SJSA1 (cell line): ENCODE measurements at places on chromosomes 12 and 14. TPM values are rescaled to one million over a fixed set of nuclear protein-coding genes. Genes with fewer than 3 reads are reported as not detected.

The CLEC4C gene
- not detected in 2 replicates for total RNA-seq

The SYCP3 gene
- total RNA-seq: not detected in 2 replicates

DNA sequence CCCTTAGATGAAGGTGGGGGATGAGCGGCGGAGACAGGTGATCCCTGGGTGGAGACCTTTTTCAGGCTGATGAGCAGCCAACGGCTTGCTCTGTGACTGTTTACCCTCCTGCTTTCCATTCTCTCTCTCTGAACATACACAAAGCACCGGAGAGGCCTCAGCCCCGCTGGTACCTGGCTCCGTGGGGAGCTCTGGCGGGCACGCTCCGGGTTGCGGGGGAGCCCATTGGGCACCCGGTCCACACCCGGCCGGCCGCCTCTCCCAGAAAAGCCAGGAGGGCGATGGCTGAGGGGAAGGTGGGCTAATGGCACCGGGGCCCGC, 545 bp downstream of the SMARCC2 start:
- no peak overlapping the region for H3K27ac ChIP-seq
- no peaks in the 10 kb centered on the region for H3K27me3 ChIP-seq
- H3K36me3 ChIP-seq: peaks cover 41% of the 10 kb centered on the region
- DNase-seq: no peak
- H3K4me1 ChIP-seq: peaks cover 13% of the 10 kb centered on the region

- no peak overlapping the region for H3K4me3 ChIP-seq
- H3K36me3 ChIP-seq: no peaks in the 10 kb centered on the region
- no peak for DNase-seq
These were observed 71.2 kb downstream of the TNFAIP2 start for GRCh38 chr14:103194256-103195045.

- H3K27ac ChIP-seq: 0 out of 2 replicates have a peak overlapping the region, but pooled peaks have one; percentile 3
- no peaks in the 10 kb centered on the region for H3K27me3 ChIP-seq
- H3K4me3 ChIP-seq: no peak overlapping the region
- H3K4me1 ChIP-seq: peaks cover 46% of the 10 kb centered on the region
- H3K36me3 ChIP-seq: peaks cover 40% of the 10 kb centered on the region
These were observed 2.3 kb downstream of the SPATS2 start for GRCh38 chr12:49369411-49370145.

- H3K27me3 ChIP-seq: no peaks in the 10 kb centered on the region
- H3K4me3 ChIP-seq: no peak overlapping the region
- no peaks in the 10 kb centered on the region for H3K36me3 ChIP-seq
- no peak for DNase-seq
- H3K27ac ChIP-seq: no peak overlapping the region
These were observed 42.0 kb downstream of the CALM1 start for GRCh38 chr14:90438841-90439240.

GRCh38 chr14:51248016-51248987, 8.3 kb downstream of the TMX1 start:
- H3K36me3 ChIP-seq: peaks cover 82% of the 10 kb centered on the region
- no peak overlapping the region for H3K4me3 ChIP-seq
- no peaks in the 10 kb centered on the region for H3K27me3 ChIP-seq
- DNase-seq: no peak

The OR10A7 gene
- not detected in 2 replicates for total RNA-seq

The FITM1 gene
- 1.8 TPM in 1 of 2 replicates, not detected in the other for total RNA-seq

The LAG3 gene
- 0.13 and 0.47 TPM in 2 replicates for total RNA-seq

The CD163 gene
- total RNA-seq: 0.05 TPM in 1 of 2 replicates, not detected in the other

DNA sequence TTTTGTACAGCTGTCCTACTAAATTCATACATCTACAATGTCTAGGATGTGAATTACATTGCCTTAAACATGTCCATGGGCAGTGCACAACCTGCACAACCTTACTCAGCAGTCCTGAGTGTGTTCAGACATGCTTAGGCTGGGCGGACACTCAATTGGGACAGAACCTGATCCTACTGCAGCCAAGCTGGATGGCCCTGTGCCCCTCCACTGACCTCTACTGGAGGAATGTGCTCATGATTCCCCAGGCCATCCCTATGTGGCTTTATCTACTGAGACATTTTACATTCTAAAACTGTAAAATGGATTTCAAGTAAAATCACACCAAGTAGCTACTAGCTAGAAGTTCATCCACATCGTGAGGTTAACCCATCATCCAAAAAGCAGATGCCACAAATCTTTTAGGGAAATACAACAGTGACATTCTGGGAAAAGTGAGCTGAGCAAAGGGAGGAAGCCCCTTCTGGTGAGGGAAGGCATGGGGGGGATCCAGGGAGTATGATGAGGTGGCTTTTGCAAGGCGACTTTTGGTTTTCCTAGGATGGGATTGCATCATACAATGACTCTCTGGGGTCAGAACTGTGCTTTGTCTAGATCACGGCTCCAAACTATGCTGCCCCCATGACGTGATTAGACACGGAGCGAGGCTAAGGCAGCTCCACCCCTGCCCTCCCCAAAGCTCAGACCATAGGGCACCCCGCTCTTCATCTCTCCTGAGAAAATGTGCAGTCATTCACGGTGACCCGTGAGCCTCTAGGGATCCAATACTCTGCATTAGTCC, 911.7 kb upstream of the TMEM132C start:
- no peaks in the 10 kb centered on the region for H3K27me3 ChIP-seq
- DNase-seq: no peak
- no peak overlapping the region for H3K4me3 ChIP-seq
- no peaks in the 10 kb centered on the region for H3K36me3 ChIP-seq
- H3K27ac ChIP-seq: no peak overlapping the region
- no peaks in the 10 kb centered on the region for H3K4me1 ChIP-seq

The ADSS1 gene
- 0.06 and 0.34 TPM in 2 replicates for total RNA-seq

GRCh38 chr12:6062757-6063735, 61.4 kb downstream of the VWF start:
- no peaks in the 10 kb centered on the region for H3K27me3 ChIP-seq
- peaks cover 21% of the 10 kb centered on the region for H3K4me1 ChIP-seq
- peak; percentile 73 for DNase-seq
- H3K36me3 ChIP-seq: no peaks in the 10 kb centered on the region

DNA sequence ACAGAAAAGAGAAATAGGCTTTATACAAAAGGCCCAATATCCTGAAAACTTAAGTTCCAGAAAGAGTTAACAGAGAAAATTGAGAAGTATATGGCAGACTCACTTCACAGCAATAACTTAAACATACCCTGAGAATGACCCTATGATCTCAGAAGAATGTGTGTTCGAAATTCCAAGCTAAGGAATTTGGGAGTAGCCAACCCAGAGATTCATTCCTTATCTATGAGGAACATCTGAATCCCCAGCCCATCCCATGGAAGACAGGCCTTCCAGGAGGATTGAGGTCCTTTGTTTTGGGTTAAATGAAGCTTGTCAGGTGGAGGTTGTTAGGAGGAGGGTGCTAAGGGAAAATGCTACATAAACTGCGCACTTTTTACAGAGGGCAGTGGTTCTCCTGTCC, 7.5 kb upstream of the SAV1 start:
- DNase-seq: no peak
- no peak overlapping the region for H3K4me3 ChIP-seq
- H3K27ac ChIP-seq: peak overlapping the region; percentile 73
- H3K4me1 ChIP-seq: peaks cover 36% of the 10 kb centered on the region

- no peaks in the 10 kb centered on the region for H3K36me3 ChIP-seq
- peaks cover 44% of the 10 kb centered on the region for H3K4me1 ChIP-seq
- DNase-seq: no peak
- no peaks in the 10 kb centered on the region for H3K27me3 ChIP-seq
These were observed 123.2 kb upstream of the MAX start for GRCh38 chr14:65225299-65226159.

GRCh38 chr12:120485961-120486881, 9.7 kb upstream of the DYNLL1 start:
- H3K36me3 ChIP-seq: no peaks in the 10 kb centered on the region
- H3K4me1 ChIP-seq: no peaks in the 10 kb centered on the region
- no peak overlapping the region for H3K4me3 ChIP-seq
- H3K27ac ChIP-seq: no peak overlapping the region

The ADAM20 gene
- 0.37 TPM in 1 of 2 replicates, not detected in the other for total RNA-seq

The ALDH1L2 gene
- total RNA-seq: 0.25 and 0.68 TPM in 2 replicates
